B cell (primary cell): ENCODE measurements at places on chromosomes 3 and 15. TPM values are rescaled to one million over a fixed set of nuclear protein-coding genes. Genes with fewer than 3 reads are reported as not detected.

Gene GPR149
- not detected in 2 replicates for total RNA-seq

Gene NOX5
- 0.05 TPM in 1 of 2 replicates, not detected in the other for total RNA-seq

Gene VPS13C
- 236 and 258 TPM in 2 replicates for total RNA-seq

GRCh38 chr3:168094877-168095610 is 680 bp downstream of the GOLIM4 start:
- DNase-seq = peak; percentile 81

GRCh38 chr3:123383091-123384053 is 65.5 kb downstream of the ADCY5 start:
- no peak for DNase-seq

DNA sequence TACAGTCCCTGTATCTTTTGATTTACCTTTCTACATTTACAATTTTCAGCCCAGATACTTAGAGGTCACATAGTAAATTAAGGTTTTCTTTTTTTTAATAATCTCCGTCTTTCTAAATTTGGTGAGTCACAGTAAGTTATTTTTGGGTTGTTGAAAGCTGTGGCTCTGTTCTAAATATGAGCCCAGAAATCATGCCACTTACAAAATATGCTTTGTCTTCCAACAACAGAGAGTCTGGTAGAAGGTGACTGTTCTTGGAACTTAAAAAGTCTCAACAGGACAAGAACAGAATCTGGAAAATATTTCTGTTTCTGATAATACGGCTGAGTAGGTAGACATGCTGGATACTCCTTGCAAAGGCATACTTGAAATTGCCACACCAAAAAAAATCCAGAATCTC is 16.0 kb downstream of the GOLGA8S start:
- no peak for DNase-seq

GRCh38 chr3:110344487-110344886 is 727.1 kb upstream of the NECTIN3 start:
- no peak for DNase-seq

DNA sequence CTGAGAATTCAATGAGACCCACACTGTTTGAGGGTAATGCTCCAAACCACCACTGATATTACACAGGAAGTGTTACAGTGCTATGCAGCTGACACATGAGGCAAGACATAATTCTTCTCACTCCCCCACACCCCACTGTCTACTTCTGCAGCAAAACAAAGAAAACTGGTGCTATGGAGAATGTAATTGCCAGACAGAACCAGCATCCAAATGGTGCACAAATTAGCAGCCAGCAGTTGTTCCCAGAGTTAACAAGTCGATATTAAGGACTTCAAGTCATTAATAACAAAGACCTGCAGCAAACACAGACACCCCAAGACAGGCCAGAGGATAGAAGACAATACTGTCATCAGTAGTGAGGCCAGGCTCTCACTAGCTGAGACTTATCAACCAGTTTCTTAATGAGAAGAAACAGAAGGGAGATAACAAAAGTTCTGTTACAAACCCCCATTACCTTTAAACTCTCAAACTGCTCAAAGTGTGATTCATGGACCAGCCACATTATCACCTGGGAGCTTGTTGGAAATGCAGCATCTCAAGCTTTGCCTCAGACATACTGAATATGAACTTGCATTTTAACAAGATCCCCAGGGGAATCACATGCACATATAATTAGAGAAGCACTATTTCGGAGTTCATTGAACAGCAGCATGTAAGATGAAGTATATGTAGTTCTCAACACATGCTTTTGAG is 58.7 kb upstream of the FNDC3B start:
- DNase-seq = no peak

DNA sequence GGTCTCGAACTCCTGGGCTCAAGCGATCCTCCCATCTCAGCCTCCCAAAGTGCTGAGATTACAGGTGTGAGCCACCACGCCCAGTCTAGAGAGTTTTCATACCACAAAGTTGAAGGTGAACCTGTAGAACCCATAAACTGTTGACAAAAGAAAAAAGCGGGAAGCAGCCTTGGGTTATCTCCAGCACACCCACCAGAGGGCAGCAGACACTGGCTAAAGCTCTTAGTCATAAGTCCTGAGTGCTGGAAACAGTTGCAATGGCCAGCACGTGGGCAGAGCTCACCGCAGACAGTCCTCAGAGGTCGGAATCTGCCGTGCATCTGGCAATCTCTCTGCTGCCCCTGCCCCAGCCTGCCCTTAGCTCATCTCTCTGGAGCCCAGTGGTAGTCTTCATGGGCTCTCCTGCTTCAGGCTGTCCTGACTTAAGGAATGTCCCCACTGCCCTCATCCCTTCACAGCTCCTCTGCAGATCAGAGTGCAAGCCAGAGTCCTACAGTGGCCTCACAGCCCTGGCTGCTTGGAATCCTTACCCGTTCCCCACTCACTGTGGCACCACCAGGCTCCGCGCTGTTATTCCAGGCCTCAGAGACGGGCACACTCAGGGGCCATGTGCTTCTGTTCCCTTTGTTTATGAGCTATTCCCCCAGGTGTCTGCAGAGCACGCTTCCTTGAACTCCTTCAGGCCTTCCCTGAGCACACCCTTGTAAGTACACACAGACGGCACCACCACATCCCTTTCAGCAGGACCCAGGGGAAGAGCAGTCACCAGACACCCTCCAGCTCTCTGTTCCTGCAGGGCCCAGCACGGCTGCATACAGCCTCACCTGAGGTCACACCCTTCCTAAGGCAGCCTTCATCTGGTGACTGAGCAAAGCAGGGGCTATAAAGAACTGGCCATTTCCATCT is 8.8 kb upstream of the ELP6 start:
- peak; percentile 83 for DNase-seq

- no peak for DNase-seq
These were observed 465.2 kb upstream of the TGFBR2 start for GRCh38 chr3:30141178-30141581.

DNA sequence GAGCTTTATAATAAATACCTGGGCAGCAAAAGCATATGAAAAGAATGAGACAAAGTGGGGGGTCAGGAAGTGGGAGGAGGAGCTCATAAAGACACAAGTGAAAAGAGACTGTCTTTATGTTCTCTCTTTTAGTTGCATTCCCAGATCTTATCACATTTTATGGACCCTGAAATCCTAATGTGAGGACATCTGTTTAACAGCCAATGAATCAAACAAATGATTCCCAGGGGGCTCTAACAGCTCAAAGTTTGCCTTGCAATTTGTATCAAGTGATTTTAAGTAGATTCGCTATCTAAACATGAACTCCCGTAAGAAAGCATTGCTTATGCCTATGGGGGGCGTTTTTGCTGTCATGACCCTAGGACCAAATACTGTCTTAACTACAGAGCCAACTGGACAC is 332.3 kb upstream of the CNTN4 start:
- DNase-seq = no peak
